ENCODE measurements at places on chromosomes 2 and 18.

DNA sequence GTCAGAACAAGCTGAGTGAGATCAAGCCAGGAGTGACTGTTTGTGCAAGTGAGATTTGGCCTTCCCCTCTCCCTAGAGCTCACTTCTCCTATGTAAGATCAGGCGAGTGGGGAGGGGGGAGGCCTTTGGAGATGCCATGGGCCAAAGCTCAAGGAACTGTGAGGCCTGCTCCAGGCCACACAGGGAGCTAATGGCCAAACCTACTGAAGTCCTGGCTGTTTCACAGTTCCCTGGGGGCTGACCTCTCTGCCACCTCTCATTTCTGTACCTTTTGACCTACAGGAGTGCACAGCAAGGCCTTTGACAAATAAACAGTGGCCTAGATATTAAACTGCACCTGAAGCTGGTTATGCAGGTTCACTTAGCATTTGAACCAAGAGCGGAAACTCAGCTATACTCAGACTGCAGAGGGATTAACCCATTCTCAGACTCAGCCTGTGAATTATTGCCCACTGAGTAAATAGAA lies 235.0 kb upstream of the NT5C1B start:
- DNase-seq = no peak
- no peaks in the 10 kb centered on the region for H3K27me3 ChIP-seq
- no peak overlapping the region for H3K27ac ChIP-seq

DNA sequence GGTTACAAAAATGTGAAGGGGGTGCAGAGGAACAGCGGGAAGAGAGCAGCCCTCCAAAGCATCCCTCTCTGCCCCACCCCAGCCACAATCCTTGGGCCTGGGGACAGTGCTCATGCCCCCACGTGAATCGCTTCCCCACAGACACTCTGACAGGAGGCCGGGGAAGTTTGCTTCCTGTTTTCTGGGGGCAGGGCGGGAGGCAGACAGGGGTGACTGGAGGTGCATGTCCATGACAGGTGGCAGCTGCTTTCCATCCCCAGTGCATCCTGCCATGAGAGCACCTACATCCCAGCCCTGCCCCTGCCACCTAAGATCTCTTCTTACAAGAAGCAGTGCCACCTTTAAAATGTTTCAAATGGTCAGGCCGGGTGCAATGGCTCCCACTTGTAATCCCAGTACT lies 47.2 kb upstream of the UBE2F start:
- H3K4me3 ChIP-seq = no peak overlapping the region
- no peaks in the 10 kb centered on the region for H3K36me3 ChIP-seq
- H3K27ac ChIP-seq = no peak overlapping the region
- no peak for DNase-seq
- H3K27me3 ChIP-seq = 0 out of 2 replicates have a peak, but pooled peaks cover 6% of the 10 kb centered on the region

- peak overlapping the region; percentile 59 for H3K27ac ChIP-seq
- peak overlapping the region; percentile 10 for H3K4me3 ChIP-seq
- H3K36me3 ChIP-seq = no peaks in the 10 kb centered on the region
- DNase-seq = peak; percentile 91
These were observed 168.5 kb downstream of the CBLN2 start for GRCh38 chr18:72375618-72376017.

GRCh38 chr2:110149330-110150220 lies 34.0 kb upstream of the MALL start:
- no peak for DNase-seq
- H3K36me3 ChIP-seq = no peaks in the 10 kb centered on the region
- no peak overlapping the region for H3K27ac ChIP-seq
- H3K27me3 ChIP-seq = no peaks in the 10 kb centered on the region

DNA sequence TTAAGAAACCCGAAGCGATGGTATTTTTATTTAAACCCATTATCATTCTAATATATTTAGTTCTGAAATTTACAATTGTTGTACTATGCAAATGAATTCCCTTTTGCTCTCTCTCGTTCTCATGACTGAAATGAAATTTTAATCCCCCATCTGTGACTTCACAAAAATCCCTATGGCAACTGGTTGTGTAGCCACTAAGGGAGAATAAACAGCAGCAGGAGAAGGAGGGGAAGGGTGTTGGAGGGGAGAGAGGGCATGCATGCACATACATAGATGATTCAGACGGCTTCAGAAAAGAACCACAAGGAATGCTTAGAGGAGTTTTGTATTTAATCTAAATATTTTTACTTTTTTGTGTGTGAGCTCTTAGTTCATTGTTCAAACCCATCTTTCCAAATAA lies 36.8 kb downstream of the CPS1 start:
- H3K4me3 ChIP-seq = no peak overlapping the region
- no peaks in the 10 kb centered on the region for H3K27me3 ChIP-seq
- H3K27ac ChIP-seq = no peak overlapping the region
- H3K4me1 ChIP-seq = no peaks in the 10 kb centered on the region
- no peak for DNase-seq

GRCh38 chr2:25523060-25523459 lies 150.3 kb downstream of the DTNB start:
- H3K4me1 ChIP-seq = peaks cover 4% of the 10 kb centered on the region
- no peaks in the 10 kb centered on the region for H3K27me3 ChIP-seq
- no peak overlapping the region for H3K4me3 ChIP-seq
- no peak for DNase-seq
- H3K36me3 ChIP-seq = no peaks in the 10 kb centered on the region

DNA sequence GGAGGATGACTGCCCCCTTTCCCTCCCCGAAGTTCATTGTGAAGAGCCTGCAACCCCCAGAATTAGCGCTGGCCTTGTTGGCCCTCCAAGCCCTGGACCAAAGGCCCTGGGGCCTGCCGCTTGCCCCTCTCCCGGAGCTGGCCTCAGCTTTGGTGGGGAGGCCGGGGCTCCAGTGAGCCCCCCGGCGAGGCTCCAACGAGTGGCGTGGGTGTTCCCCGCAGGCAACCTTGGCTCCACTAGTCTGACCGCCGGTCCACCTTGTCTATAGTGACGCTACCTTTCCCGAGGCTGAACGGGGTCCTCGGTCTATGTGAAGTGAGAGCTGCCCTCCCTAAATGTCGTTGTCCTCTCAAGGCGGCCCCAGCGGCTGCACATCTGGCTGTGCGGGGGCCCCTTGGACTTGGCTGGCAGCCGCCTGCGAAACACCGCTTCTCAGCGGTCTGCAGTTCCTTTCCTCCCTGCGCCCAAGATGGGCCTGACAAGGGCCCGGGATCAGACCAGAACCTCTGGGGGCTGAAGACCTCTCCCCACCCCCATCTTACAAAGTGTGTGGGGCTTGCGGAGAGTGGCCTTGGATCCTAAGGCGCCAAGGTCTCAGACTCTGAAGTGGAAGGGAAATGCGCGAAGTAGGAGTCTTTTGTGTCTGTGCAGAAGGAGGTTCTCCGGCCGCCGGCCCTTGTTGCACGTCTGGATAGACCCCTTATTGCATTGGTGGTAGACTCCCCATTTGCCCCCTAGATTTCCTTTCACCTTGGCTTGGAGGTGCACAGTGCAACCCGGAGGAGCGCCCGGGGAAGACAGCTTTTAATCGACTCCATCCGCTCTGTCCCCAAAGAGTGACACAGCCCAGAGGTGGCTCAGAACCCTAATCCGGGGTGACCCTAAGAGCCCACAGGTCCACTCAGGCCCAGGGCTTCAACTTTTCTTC lies 3.9 kb upstream of the HOXD10 start:
- peaks cover 8% of the 10 kb centered on the region for H3K4me1 ChIP-seq
- H3K27me3 ChIP-seq = no peaks in the 10 kb centered on the region
- H3K27ac ChIP-seq = no peak overlapping the region
- no peaks in the 10 kb centered on the region for H3K36me3 ChIP-seq
- H3K4me3 ChIP-seq = no peak overlapping the region

- no peak overlapping the region for H3K27ac ChIP-seq
- no peaks in the 10 kb centered on the region for H3K27me3 ChIP-seq
- H3K4me3 ChIP-seq = no peak overlapping the region
- no peaks in the 10 kb centered on the region for H3K36me3 ChIP-seq
- no peaks in the 10 kb centered on the region for H3K4me1 ChIP-seq
These were observed 21.2 kb upstream of the SLC14A1 start for GRCh38 chr18:45702708-45703265.

GRCh38 chr2:167637741-167638140 lies 609.7 kb downstream of the STK39 start:
- no peaks in the 10 kb centered on the region for H3K36me3 ChIP-seq
- no peak overlapping the region for H3K4me3 ChIP-seq
- no peak for DNase-seq
- H3K4me1 ChIP-seq = no peaks in the 10 kb centered on the region

DNA sequence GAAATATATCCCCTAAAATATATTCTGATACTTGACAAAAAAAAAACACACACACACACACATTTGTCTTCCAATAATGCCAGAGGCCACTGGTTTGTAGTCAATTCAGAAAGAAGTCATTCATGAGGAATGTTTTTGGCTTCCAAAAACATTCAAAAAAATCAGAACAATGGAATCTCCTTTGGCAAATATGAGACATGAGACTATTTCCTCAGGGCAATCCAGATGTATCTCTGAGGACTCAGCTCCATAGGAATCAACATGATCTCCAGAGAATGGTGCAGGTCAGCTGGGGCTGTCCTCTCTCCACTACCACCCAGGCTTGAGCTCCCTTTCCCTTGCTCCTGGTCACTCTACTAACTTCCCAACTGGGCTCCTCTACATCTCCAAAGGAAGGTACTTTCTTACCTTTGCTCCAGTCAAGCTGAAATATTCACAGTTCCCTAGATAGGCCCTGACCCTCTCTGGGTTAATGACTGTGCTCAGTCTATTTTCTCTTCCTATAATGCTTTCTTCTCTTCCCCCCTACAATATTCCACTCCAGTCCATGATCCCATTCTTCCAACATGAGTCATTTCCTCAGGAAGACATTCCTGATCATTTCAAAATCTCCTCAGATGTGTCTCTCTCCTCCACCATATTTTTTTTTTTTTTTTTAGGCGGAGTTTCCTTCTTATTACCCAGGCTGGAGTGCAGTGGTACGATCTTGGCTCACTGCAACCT lies 145.3 kb downstream of the C1D start:
- H3K27me3 ChIP-seq = no peaks in the 10 kb centered on the region
- no peaks in the 10 kb centered on the region for H3K4me1 ChIP-seq
- DNase-seq = no peak
- H3K4me3 ChIP-seq = no peak overlapping the region
- H3K27ac ChIP-seq = no peak overlapping the region

- no peak overlapping the region for H3K27ac ChIP-seq
- H3K4me3 ChIP-seq = no peak overlapping the region
- no peaks in the 10 kb centered on the region for H3K36me3 ChIP-seq
These were observed 264.0 kb downstream of the PRKCE start for GRCh38 chr2:45915523-45915922.

DNA sequence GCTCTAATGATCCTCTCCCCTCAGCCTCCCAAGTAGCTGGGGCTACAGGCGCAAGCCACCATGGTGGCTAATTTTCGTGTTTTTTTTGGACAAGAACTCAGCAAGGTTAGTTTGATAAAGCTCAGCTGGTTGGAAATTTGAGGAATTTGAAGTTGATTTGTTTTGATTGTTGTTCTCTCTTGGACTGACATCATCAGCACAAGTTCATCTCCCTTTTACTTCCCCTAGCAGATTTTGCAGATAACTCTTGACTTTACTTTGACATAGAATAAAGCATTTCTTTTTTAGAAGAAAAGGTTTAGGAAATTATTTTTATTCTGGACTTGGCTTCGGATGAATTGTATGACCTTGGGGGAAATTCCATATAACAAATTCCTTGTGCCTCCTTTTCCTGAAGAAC lies 74.9 kb upstream of the DLX2 start:
- no peaks in the 10 kb centered on the region for H3K27me3 ChIP-seq
- no peak for DNase-seq
- no peaks in the 10 kb centered on the region for H3K4me1 ChIP-seq
- no peak overlapping the region for H3K27ac ChIP-seq
- no peak overlapping the region for H3K4me3 ChIP-seq
- no peaks in the 10 kb centered on the region for H3K36me3 ChIP-seq

DNA sequence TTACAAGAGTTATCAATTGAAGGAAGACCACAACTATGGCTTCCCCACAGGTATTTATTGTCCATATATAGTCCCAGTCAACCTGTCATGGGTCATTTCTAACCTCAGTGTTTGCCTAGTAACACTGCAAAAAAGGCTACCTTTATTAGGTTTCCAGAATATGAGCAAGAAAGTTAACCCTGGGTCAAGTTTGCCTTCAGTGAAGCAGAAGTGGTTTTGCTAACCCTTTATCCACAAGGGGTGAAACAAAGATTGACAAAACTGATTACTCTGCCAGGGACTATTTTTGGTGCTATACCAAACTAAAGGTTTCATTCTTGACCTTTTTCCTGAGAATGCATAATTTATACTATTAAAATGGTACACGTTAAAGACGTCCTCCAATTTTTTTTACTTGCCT lies 28.8 kb downstream of the SP100 start:
- DNase-seq = no peak
- H3K27me3 ChIP-seq = no peaks in the 10 kb centered on the region
- H3K4me3 ChIP-seq = no peak overlapping the region
- H3K4me1 ChIP-seq = no peaks in the 10 kb centered on the region

DNA sequence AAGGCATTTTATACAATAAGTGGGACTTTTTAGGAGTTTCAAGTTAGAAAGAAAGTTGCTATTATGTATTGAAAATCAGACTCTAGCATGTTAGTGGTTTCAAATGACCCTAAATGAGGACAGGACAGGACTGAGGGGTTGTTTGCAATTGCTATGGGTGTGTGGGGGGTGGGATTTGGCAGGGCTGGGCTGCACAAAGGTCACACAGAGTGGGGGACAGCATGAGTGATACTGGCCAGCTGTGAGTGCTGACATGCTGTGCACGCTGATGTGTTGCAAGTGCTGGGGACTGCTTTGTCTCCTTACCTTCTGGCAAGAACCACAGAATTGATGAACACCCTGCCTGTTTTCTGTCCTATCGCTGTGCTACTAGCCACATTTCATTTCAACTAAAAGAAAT lies 29.8 kb downstream of the RNMT start:
- no peak for DNase-seq
- no peaks in the 10 kb centered on the region for H3K4me1 ChIP-seq
- no peaks in the 10 kb centered on the region for H3K27me3 ChIP-seq

All from SJCRH30 (cell line).